ENCODE measurements at places on chromosomes 1 and 21.

GRCh38 chr21:31132574-31133242 is 94.4 kb upstream of the KRTAP19-8 start:
- peak; percentile 93 for DNase-seq

DNA sequence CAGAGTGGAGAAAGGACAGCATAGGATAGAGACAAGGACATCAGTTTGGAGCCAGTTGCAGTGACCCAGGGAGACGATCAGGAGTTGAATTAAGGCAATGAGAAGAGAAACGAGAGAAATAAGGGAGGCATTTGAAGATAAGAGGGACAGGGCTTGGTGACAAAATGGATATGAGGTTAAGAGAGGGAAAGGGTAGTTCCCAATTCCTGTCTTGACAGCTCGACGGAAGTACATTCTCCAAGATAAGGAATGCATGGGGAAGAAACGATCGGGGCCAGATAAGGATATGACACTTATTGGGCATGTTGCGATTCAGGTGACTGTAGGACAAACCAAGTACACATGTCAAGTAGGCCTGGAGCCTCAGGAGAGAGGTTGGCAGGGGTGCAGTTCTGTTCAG is 18.7 kb upstream of the KCNN3 start:
- DNase-seq = no peak

- no peak for DNase-seq
Measured at GRCh38 chr1:175754921-175755320, 11.5 kb upstream of the TNR start.

GRCh38 chr1:111943066-111943465 is 46.4 kb downstream of the KCND3 start:
- no peak for DNase-seq

- DNase-seq = no peak
Measured at GRCh38 chr21:33058527-33058926, 11.4 kb upstream of the OLIG1 start.

- no peak for DNase-seq
Measured at GRCh38 chr1:160208557-160209320, 3.6 kb downstream of the PEA15 start.

GRCh38 chr21:38280454-38280853 is 23.7 kb downstream of the KCNJ15 start:
- no peak for DNase-seq

DNA sequence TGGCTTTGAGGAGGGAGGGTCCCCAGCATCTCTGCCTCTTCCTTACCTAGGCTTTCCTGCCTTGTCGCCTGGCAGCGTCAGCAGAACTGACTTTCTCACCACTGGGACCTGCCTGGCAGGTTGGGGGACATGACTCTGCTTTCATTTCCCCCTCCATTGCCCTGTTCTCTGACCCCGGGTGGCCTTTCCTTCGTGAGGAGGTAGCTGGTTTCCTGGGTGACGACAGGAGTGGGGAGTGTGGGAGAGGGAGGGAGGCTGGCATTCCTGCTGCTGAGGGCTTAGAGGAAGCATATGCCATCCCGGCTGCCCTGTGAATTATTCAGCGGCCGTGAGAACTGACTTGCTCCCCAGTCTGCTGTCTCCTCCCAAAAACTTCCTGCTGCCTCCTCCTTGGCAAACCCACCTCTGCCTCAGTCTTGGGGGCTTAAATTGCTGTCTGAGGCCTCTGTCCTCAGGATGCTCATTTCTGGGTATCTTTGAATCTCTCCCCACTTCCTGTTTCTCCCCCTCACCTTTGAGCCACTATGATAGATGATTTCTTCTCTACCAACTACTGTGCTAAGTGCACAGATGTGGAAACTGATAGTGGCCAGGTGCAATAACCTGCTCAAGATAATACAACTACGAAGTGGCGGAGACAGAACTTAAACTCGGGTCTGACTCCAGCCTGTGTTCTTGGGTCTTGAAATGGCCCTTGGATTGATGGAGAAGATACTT is 182.0 kb upstream of the CSF3R start:
- DNase-seq = no peak

DNA sequence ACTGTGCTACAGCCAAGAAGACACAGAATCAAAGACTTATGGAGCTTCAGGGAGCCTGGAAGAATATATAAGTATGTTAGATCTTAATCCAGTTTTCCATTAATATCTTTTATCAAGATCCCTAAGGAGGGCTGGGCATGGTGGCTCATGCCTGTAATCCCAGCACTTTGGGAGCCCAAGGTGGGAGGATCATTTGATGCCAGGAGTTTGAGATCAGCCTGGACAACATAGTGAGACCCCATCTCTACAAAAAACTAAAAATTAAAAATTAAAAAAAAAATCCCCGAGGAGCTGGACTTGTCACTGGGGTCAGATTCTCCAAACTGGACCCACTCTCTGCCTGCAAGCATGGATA is 113.9 kb upstream of the CDC42BPA start:
- no peak for DNase-seq

- peak; percentile 33 for DNase-seq
Measured at GRCh38 chr1:202968895-202969295, 1.8 kb upstream of the CYB5R1 start.

GRCh38 chr21:45866551-45866950 is 115.0 kb upstream of the COL6A1 start:
- DNase-seq = no peak

- DNase-seq = no peak
Measured at GRCh38 chr1:153921803-153922075, 1.0 kb downstream of the GATAD2B start.

DNA sequence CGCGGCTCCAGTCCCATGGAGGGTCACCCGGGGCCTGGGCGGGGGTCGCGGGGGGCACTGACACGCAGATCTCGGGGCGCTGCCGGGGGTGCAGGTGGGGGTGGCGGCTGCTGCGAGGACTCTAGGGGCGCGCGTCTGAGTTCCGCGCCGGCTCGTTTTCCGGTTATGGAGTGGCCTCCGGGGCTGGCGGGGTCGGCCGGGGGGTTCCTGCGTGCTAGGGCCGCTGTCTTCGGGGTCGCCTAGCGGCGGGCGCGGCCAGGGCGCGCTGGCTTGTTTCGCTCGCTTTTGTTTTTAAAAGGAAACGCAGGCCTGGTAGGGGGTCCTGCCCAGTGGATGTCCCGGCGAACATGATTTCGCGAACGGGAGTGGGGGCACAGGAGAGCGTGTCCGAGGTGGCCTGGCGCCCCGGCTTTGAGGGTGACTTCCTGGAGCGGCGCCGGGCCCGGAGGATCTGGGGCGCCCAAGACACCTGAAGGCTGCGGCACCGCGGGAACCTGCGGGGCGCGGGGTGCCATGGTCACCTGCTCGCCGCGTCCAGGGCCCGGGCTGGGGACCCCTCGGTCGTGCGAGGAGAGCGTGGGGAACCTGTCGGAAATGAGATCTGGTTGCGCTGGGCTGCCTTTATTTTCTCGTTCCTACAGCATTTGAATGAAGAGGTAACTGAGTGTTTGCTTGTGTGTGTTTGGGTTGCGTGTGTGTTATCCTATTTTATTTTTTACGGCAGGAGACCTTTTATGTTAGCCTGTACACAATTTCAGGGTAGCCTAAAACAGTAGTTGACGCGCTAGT is 618 bp downstream of the ETS2 start:
- DNase-seq = no peak

GRCh38 chr1:179586107-179586823 is 5.4 kb upstream of the TDRD5 start:
- no peak for DNase-seq

- DNase-seq = no peak
Measured at GRCh38 chr1:39981945-39982344, 27.0 kb downstream of the MFSD2A start.

GRCh38 chr21:44360159-44360558 is 6.7 kb downstream of the TRPM2 start:
- DNase-seq = no peak

DNA sequence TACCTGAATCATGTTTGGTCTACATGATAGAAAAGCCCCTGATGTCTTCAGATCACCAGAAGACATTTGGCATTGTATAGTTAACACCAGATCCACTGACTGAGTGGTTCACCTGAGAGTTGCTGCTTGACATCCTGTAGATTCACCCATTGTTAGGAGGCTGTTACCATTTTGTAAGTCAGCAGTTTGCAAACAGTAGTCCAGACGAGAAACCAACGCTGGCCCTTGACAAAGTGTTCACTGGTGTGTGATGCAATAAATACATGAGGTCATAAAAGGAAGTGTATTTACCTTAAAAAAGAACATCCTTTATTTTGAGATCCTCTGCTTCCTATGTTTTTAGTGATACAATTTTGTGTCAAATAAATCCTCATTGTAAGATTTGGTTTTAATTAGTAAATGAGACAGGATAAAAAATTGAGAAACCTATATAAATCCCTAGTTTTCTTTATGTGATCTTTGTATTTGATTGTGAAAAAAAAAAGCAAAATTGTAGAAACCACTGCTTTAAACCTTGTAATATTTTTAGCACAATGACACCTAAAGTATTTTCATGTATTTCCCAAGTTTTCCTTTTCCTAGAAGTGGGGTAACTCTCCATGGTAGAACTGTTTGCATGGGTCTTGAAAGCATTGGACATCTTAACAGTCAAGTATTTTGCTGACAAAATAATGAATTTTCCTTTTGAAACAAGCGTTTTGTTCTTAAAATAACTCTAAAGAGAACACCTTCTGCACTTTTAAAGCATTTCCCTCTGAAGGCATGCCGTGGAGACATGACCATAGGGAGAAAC is 204.3 kb downstream of the FGGY start:
- DNase-seq = no peak

DNA sequence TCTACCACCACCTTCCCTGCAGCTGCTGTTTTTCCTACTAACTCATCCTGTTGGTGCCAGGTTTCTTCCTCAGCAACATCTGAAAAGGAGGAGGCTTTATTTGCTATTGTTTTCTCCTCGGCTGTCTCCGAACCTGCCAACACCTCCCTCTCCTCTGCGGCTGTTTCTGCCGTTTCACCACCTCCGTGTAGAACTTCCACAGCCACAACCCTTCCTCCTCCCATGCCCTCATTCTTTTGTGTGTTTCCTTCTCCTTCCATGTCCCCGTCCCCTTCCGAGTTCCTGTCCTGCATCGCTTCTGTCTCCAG is 59.0 kb upstream of the LRRC53 start:
- DNase-seq = no peak

- DNase-seq = no peak
Measured at GRCh38 chr1:41538741-41539417, 54.4 kb upstream of the EDN2 start.

- no peak for DNase-seq
Measured at GRCh38 chr1:213621077-213621476, 366.7 kb upstream of the PROX1 start.

GRCh38 chr1:89754518-89754917 is 66.3 kb upstream of the LRRC8D start:
- DNase-seq = no peak

DNA sequence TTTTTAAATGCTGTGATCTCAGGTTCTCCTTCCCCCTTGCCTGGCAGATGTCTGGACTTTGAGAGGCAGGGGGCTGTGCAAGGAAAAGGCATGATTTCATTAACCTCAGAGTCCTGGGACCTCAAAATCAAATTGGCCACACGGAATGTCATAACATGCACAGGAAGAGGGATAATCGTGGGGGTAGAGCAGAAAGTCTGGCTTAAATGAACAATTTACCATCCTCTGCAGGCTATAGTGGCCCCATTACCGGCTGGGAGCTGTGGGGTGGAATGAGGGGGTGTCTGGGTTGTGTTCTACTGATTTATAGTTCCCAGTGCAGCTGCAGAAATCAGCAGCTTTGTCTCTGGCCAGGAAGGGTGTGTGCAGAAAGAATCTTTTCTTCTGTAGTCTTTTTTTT is 10.8 kb downstream of the OPRD1 start:
- DNase-seq = no peak

DNA sequence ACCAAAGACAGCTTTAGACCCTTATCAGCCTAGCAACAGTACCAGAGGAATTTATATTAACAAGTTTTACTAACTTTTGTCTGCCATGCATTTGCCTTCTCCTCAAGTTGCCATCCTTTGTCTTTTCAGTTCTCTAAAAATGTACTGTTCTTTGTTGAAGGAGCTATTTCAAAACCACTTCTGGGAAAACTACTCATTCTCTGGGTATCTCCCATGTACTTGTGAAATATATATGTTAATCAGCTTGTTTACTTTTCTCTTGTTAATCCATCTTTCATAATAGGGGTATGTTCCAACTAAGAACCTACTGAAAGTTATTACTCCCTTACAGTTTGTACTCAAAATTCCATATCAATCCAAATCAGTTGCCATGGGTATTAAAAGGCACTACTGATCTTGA is 16.3 kb downstream of the DPYD start:
- no peak for DNase-seq

GRCh38 chr1:230754796-230755195 is 7.6 kb downstream of the CAPN9 start:
- no peak for DNase-seq

DNA sequence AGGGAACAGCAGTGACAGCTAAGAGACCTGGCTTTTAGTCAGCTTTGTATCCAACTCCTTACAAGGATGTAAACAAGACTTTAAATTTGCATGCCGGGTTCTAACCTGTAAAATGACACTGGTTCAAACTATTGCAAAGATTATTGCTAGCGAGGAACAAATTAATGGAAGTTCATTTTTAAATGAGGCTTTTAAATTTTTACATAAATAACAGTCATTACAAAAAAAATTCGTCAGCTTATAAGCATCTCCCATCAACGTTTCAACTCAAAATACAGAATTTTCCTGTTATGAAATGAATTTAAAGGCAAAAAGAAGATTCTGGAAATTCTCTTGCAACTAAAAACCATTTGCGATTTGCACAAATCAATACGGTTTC is 668 bp downstream of the KIF14 start:
- DNase-seq = no peak

DNA sequence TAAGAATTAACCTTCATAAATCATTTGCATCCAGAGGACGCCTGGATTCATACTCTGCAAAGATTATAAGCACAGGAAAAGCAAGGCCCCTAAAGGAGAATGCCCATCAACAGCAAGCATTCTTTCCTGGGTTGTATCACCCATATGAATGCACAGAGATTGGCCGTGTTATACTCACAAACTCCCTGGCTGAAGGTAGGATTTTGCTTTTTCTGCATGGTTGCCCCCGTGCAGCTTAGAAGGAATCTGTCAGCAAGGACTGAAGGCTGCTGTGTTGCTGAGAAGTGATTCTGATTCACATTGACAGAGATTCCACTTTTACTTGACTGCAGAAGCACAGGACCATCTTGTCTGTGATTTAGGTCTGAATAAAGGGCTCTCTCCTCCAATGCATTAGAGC is 283.0 kb downstream of the LRRIQ3 start:
- no peak for DNase-seq

All from GM12878 (cell line).